ENCODE measurements at places on chromosomes 12 and 14.

DNA sequence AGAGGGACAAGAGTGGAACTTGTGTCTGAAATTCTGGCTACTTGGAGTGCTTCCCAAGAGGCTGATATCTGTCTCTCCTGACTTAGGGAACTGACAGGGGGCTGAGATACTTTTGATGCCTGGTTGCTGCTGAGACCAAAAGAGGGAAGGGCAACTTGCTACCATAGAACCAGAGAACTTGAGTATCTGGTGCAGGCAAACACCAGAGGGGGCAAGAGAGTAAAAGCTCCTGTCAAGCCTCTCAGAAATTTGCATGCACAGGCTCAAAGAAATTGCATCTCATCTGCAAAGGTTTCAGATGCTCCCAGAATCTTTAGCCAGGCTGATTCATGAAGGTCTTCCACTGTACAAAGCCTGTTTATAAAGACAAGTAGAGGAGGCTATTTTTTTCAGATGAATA lies 391.3 kb upstream of the FOXG1 start:
- DNase-seq: no peak

DNA sequence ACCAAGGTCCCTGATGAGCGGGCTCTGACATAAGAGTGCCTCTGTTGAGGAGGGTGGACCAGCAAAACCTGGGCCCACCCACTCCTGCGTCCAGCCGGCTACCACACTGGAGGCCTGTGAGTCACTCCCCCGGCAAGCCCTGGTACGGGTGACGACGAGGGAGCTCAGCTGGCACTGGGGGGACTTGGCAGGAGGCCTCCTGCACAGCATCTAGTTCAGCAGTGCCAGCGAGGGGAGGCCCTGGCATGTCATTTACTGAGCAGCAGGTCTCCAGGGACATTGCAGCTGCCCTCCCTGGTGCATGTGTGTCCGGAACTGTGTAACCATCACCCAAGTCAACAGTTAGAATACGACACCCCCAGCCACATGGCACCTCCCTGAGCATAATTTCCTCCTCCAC lies 24.4 kb downstream of the CD9 start:
- DNase-seq: no peak

DNA sequence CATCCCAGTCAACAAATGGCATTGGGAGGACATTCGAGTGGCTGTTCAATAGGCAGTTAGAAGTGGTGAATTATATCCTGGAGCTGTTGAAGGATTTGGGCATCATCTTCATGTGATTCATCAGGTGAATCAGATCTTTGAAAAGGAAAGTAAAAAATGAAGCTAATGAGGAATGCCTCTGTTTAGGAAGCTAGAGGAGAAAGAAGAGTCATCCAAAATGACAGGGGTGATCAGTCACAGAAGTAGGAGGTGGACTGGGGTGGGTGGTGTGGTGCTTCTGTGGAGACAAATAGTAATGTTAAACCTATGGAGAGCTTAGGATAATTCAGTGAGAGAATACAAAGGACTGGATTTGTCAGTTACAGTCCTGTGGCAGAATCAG lies 32.7 kb downstream of the DIP2B start:
- no peak for DNase-seq

DNA sequence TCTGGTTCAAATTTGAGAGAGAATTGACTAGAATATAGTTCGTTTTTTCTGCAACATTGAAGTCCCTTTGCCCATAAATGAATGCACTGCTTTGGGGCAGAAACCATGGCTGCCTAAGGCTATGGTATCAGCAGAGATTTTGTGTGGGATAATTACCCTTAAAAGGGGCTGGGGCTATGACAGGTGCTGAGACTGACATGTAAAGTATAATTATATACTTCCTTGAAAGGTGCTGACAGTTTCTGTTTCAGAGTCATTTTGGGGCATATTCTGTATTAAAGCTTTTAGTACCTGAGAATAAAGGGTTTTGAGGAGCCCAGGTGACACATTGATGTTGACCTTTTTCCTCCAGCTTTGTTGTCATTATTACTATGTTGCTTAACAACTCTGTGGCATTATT lies 150.3 kb upstream of the PTPRQ start:
- no peak for DNase-seq

DNA sequence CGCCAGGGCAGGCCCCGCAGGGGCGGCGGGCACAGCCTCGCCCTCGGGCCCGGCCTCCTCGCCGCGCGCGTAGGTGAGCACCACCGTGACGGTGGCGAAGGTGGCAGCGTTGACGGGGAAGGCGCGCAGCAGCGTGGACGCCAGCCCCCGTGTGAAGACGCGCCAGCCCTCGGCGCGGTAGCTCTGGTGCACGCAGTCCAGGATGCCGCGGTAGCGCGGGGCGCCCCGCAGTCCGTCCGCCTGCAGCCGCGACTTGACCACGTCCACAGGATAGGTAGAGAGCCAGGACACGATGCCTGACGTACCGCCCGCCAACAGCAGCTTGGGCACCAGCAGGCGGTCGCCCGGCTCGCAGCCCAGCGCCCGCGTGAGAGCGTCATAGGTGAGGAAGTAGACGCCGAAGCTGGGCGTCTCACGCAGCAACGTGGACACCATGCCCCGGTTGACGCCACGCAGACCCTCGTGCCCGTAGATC lies 13.9 kb downstream of the SLC25A29 start:
- no peak for DNase-seq

DNA sequence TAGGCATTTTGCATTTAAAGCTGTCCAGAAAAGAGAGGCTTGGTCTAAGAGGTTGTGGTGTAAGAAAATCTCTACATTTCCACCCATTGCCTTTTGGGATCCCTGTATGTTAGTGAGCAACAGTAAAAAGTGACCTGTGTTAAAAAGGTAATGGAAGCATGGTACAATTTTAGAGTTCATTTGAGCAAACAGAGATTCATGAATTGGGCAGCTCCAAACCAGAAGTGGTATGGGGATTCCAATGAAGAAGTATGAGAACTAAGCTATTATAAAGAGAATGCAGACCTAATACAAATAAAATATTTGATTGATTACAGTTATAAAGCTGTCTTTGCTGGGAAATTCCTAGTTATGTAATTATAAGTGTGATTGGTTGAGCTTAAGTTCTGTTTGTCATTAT lies 907.0 kb downstream of the DIO2 start:
- no peak for DNase-seq

DNA sequence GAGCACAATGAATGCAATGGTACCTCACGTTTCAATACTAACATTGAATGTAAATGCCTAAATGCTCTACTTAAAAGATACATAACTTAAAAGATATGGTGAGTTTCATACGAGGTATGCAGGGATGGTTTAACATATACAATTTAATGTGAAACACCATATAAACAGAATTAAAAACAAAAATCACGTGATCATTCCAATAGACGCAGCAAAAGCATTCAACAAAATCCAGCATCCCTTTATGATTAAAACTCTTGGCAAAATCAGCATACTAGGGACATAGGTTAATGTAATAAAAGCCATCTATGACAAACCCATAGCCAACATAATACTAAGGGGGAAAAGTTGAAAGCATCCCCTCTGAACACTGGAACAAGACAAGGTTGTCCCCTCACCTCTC lies 845.7 kb downstream of the SLC16A7 start:
- DNase-seq: no peak

- DNase-seq: no peak
Observed at GRCh38 chr12:3544296-3544965, 53.4 kb downstream of the PRMT8 start.

GRCh38 chr12:114287821-114288525 lies 118.0 kb downstream of the TBX5 start:
- DNase-seq: no peak

GRCh38 chr12:119327471-119327870 lies 7.1 kb upstream of the CCDC60 start:
- DNase-seq: no peak

- no peak for DNase-seq
Observed at GRCh38 chr12:65339161-65339560, 60.7 kb downstream of the MSRB3 start.

DNA sequence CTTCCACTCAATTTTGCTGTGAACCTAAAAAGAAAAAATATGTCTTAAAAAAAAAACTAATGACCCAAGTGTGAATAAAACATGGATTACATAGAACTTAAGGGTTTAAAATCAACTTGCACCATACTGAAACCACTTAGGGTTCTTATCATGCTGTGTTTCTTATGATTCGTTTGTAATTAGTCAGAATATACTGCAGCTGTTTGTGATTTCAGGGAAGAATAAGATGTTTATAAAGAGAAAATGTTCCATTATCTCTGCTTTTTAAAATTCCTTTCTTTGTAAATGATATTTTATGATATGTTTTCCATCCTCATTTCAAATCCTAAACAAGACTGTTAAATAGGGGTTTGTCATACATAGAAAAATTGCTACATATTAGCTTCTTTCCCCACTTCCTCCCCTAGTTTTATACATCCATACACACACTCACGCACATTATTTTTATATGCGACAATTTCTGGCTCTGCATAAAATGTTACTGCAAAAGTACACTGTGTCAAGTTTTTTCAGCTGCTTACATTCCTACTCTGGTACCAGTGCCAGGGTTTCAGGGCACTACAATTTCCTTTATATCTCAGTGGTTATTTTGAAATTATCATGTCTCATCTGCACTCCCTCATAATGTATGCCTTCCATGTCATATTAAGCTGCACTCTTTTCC lies 275.2 kb upstream of the GARIN6 start:
- DNase-seq: no peak

- DNase-seq: no peak
Observed at GRCh38 chr14:76420827-76421226, 44.9 kb downstream of the ESRRB start.

GRCh38 chr14:24806061-24806678 lies 172.2 kb upstream of the GZMB start:
- peak; percentile 61 for DNase-seq

GRCh38 chr12:110996415-110996814 lies 76.0 kb upstream of the MYL2 start:
- DNase-seq: no peak

DNA sequence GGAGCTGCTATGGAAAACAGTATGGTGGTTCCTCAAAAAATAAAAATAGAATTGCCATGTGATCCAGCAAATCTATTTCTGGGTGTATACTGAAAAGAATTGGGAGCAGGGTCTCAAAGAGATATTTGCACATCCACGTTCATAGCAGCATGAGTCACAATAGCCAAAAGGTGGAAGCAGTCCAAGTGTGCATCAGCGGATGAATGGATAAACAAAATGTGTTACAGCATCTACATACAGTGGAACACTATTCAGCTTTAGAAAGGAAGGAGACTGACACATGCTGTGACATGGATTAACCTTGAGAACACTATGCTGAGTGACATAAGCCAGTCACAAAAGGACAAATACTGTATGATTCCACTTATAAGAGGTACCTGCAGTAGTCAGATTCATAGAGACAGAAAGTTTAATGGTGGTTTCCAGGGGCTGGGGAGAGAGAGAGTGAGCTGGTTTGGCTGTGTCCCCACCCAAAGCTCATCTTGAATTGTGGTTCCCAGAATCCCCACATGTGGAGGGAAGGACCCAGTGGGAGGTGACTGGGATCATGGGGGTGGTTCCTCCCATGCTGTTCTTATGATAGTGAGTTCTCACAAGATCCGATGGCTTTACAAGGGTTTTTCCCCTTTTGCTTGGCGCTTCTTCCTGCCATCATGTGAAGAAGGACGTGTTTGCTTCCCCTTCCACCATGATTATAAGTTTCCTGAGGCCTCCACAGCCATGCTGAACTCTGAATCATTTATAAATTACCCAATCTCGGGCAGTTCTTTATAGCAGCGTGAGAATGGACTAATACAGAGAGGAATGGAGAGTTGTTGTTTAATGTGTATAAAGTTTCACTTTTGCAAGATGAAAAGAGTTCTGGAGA lies 17.6 kb upstream of the TBC1D30 start:
- DNase-seq: no peak

DNA sequence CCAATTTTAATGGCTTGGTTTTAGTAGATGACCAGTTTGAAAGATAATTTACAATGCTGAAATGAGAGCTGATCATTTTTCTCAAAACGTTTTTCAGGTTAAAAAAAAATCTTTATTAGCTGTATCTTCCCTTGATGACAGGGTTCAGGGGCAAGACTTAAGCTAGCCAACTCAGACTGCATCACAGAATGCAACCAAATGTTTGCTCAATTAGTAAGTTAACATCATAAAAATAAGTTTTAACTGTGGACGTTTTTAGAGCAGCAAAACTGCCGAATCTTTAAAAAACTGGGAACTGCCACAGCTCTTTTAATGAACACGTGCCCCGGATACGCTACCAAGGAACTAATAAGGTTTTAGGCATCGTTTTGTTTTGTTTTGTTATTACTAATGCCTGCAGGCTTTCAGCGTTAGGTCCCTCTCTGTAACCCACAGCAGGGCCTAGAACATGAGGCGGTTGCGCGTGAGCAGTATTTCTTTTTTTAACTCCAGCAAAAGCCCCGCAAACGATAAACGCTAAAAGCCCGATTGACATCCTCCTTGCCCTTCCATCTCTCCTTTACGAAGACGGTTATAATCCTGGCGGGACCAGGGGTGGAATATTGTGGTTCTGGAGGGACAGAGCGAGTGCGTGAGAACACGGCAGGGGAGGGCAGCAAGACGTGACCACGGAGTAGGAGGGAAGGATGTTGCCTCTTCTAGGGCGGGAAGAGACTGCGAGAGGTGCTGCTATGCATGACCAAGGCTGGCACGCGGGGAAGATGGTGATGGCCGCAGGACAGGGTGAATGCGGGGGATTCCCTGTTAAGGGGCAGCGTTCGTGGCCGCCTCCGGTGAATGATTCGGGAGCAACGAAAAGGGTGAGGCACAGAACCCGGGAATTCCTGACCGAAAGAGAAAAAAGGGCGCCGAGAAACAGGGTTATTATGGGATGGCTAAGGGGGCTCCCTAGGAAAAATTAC lies 652 bp downstream of the SUPT16H start:
- no peak for DNase-seq

- no peak for DNase-seq
Observed at GRCh38 chr12:64186789-64187188, 35.3 kb downstream of the KICS2 start.

DNA sequence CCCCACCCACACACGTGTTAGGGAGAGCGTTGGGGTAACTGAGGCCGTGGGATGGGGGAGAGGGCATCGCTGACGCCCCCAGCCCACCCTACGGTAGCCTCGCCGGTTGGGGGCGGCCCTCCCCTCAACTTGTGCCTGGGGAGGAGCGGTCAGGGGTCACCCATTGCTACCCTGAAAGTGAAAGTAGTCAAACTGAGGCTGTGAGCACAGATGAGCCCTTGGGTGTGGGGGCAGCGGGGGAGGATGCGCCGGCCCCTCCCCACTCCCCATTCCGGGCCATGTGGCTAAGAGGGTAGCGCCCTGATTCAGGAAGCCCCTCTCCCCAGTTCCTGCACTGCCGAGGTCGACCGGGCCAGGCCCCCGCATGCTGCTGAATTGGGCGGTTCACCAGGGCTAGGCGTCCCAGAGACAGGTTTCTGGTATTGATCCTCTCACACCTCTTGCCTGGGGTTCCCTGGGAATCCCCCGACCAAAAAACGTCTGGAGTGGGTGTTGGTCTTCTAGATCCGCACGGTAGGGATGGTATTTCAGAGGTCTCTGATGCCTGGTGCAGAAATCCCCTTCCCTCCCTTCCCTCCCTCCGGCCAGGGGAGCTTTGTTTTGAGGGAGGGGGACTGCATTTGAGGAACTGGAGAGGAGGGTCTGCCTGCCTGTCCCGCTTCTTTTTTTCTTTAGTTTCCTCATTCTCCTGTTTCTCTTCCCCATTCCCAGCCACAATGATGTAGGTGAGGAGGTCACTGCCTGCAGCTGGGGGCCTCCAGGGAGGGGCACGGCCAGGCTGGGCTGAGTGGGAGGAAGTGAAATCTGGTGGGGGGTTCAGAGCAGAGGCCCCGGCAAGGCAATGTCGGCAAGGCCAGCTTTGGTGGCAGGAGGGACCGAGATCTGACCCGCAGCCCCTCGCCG lies 1.0 kb downstream of the SH2B3 start:
- DNase-seq: no peak

- peak; percentile 74 for DNase-seq
Observed at GRCh38 chr12:48969833-48970701, 1.5 kb downstream of the WNT10B start.
